Esophagus squamous epithelium (tissue), 5 donors: ENCODE measurements at places on chromosomes 7 and 10.

GRCh38 chr7:69374044-69374425 lies 224.2 kb upstream of the AUTS2 start:
- DNase-seq, result no peak

DNA sequence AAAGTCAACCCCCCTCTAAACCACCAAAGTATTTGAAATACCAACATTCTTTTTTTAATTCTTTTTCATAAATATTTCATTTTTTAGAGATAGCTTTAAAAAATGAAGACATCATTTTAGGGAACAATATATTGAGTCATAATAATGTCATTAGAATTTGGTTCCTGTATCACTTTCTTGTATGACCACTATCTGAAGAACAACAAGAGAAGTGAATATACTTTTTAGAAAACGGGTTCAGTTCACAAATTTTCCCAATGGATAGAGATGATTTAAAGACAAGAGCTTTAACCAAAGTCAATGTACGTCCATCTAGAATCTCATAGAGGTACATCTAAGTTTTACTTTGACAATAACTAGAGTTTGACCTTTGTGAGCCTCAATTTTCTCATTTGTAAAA lies 48.2 kb downstream of the CUBN start:
- no peak for DNase-seq

DNA sequence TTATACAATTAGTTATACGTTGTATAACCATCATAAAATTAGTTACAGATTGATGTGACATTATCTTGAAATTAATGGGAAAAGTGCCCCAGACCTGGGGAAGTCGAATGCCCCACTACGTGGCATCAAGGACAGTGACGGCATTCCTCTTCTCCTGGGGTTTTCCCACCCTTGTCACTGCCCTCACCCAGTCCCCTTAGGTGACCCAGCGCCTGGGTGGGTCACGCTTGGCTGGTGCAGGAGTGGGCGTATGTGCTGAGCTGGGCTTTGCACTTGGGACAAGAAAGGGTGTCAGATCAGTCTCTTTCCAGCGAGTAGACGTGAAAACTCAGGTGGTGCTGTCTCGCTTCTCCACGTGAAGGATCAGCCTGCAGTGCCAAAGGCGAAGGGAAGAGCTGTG lies 7.6 kb downstream of the FOXK1 start:
- DNase-seq, result no peak

DNA sequence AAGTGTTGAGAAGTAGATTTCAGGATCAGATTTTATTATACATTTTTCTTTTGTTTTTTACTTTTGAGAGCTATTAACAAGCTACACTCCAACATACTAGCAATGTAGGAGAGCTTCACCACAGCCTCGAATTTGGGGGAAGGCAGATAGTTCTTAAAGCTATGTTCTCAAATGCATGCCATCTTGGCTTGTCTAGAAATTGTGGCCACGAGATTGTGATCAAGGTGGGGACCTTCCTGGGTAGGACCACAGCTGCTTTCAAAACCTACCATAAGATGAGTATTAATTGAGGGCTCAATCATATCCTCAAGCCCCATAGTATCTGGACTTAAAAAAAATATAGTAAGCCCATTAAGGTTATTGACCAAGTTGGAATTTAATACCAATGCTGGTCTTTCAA lies 27.9 kb upstream of the JAZF1 start:
- no peak for DNase-seq

- no peak for DNase-seq
These were observed 52.2 kb downstream of the KMT2C start for GRCh38 chr7:152383341-152384234.

- no peak for DNase-seq
These were observed 2.0 kb downstream of the PRSS37 start for GRCh38 chr7:141839256-141839655.

- no peak for DNase-seq
These were observed at the start of gene PCBD1 for GRCh38 chr10:70887804-70888800. Gene PCBD1, minus strand, starts transcription at chr10:70888565. Its CDS starts 32 bp downstream, at chr10:70888533.

GRCh38 chr7:30080818-30081217 lies 52.6 kb downstream of the PLEKHA8 start:
- DNase-seq, result no peak

- no peak for DNase-seq
These were observed 2.0 kb downstream of the ANKRD2 start for GRCh38 chr10:97574374-97575126.

- DNase-seq, result no peak
These were observed 128.6 kb upstream of the MDFIC start for GRCh38 chr7:114793155-114793845.

DNA sequence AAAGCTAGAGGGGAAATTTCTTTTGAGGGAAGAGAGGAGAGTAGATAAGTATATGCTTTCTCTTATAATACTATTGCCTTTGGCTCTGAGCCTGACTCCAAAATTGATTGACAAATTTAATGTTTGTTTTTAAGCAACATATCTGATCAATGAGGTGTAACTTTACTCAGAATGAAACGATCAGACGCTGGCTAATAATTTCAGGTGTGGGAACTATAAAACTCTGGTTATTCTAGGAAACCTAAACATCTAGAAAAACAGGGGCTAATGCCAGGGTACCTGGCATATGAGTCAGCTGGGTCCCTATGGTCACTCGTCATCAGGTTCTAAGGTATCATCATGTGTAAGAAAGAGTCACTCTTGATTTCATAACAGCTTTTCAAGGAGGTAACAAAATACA lies 139.7 kb downstream of the ATE1 start:
- DNase-seq, result no peak

- no peak for DNase-seq
These were observed 23.3 kb downstream of the TMEM106B start for GRCh38 chr7:12234334-12234865.
